ENCODE measurements at places on chromosomes 1 and 21.

- DNase-seq, result no peak
These were observed 3.1 kb downstream of the NUCKS1 start for GRCh38 chr1:205746757-205747412.

- DNase-seq, result peak; percentile 77
These were observed 55.9 kb upstream of the RCC1 start for GRCh38 chr1:28449904-28450303.

- no peak for DNase-seq
These were observed at the start of gene LCE3D for GRCh38 chr1:152580433-152580832. TSS of gene LCE3D (minus strand) at chr1:152580516. CDS start at chr1:152579936, 580 bp downstream.

DNA sequence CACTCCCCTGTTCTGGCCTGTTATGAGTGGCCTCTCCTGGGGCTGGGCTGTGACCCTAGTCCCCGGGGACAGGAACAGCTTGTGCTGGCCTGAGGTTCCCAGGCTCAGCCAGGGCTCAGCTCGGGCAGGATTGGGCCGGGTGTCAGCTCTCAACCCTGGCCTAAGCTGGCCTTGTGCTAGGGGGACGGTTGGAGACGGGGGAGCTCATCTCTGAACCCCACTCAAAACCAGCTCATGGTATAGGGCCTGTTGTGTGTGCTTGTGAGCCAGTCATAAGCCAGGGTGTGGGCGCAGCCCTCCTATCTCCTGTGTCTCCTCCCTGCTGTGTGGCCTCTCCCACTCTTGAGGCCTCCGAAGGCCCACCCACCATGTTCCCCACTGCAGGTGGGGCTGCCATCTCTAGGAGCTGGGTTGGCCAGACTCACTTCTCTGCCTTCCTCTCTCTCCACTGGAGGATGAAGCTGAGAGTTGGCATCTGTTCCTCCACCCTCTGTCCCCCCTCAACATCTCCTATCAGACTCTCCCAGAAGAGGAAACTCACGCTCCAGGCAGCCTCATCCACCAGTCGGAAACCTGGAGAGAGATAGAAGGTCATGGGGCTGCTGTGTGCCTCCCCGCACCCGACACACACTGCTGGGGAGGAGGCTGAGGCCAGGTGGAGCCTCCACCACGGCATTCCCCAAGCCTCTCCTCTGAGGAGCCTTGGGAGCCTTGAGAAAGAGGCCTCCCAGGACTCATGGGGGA, 1.4 kb downstream of the PEAR1 start:
- DNase-seq, result no peak

- DNase-seq, result no peak
These were observed 37.3 kb upstream of the ARHGEF16 start for GRCh38 chr1:3417082-3417739.

GRCh38 chr1:47189844-47190508, at the start of gene PDZK1IP1:
TSS of gene PDZK1IP1 (minus strand) at chr1:47190036. CDS start at chr1:47189932, 104 bp downstream.
- no peak for DNase-seq

- no peak for DNase-seq
These were observed 167.1 kb downstream of the LYPLAL1 start for GRCh38 chr1:219340796-219341195.

- DNase-seq, result no peak
These were observed 10.2 kb downstream of the ERG start for GRCh38 chr21:38487901-38488639.

DNA sequence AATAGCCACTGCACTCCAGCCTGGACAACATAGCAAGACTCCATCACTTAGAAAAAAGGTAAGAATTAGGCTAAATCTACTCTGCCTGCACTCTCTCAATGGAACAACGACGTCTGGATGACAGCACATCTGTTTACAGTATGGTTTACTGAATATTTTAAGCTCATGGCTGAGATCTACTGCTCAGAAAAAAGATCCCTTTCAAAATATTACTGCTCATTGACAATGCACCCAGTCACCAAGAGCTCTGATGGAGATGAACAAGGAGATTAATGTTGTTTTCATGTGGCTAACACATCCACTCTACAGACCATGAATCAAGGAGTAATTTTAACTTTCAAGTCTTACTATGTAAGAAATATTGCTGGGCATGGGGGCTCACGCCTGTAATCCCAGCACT, 58.0 kb downstream of the SLC27A3 start:
- DNase-seq, result no peak

DNA sequence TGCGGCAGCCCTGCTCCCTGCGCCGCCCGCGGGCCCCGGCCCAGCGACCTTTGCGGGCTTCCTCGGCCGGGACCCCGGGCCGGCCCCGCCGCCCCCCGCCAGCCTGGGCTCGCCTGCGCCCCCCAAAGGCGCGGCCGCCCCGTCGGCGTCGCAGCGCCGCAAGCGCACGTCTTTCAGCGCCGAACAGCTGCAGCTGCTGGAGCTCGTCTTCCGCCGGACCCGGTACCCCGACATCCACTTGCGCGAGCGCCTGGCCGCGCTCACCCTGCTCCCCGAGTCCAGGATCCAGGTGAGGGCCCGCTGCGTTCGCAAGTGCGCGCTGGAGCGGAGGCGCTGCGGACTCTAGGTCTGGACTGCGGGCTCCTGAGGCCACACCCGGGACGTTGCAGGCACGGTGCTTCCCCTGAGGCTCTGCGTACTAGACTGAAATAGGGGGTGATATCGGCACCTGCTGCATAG, 351 bp downstream of the MIXL1 start:
- peak; percentile 45 for DNase-seq

GRCh38 chr1:96281491-96281890, 440.1 kb upstream of the PTBP2 start:
- DNase-seq, result no peak

DNA sequence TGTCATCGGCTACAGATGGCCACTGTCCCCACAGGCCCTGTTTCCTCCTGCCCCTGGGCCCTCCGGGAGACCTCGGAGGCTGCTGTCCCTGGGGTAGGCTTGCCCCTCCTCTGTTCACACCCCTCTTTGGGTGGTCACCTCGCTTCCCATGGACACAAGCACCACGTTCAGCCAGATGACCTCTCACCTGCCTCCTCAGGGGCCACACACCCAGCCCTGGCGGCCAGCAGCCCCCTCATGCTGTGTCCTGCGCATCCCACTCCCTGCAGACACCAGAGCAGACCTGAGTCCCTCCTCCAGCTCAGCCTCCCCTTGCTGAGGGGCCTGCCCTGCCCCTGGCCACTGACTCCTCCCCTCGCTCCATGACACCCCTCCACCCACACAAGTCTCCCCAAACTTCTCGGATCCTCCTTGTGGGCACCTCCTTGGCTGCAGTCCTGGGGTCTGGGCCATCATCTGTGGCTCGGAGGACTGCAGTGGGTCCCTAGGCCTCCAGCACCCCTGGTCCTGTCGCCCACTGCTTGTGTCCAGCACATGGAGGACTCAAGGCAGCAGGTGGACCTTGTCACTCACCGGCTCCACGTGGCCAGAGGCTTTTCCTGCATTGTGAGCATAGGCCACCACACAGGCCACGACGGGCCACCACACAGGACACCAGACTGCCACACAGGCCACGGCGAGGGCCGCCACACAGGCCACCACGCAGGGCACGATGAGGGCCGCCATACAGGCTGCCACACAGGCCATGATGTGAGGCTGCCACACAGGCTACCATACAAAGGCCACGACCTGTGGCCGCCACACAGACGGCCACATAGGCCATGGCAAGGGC, 51.1 kb downstream of the MORN1 start:
- no peak for DNase-seq

- no peak for DNase-seq
These were observed 68.1 kb upstream of the F3 start for GRCh38 chr1:94609619-94610018.

DNA sequence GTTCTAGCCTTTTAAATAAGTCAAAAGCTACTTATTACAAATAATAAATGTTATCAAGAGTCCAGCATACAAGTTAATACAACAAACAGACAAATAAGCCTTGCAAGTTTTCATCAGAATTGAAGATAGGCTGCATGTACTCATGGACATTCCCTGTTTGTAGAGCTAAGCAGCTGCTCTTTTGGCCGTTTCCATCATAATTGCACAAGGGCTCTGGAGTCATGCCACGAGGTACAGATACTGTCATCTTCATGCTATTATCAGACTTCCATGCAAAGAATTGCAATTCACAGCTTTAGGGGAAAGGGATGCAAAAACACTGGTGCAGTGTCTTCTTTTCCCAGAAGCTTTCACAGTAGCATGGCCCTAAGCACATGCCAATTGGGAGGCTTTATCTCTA, 52.8 kb upstream of the TBX15 start:
- DNase-seq, result no peak

- DNase-seq, result no peak
These were observed 65.7 kb downstream of the POFUT2 start for GRCh38 chr21:45222001-45222400.

DNA sequence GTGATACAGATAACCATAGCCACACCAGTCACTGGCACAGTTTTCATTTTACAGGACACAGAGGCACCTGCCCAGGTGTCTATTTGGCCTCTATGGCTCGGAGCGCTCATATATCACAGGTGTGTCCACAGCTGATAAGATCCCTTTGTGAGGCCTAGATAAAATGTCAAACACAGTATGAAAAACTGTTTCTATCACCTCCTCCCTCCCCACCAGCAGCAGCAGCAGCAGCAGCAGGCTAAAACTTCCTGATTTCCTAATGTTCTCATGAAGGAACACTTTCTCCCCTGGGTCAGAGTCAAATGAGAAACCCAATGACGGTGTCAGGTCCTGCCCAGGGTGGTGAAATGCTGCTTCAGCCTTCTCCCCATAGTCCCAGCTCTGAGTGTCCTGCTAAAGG, 24.4 kb downstream of the ELAPOR1 start:
- no peak for DNase-seq

DNA sequence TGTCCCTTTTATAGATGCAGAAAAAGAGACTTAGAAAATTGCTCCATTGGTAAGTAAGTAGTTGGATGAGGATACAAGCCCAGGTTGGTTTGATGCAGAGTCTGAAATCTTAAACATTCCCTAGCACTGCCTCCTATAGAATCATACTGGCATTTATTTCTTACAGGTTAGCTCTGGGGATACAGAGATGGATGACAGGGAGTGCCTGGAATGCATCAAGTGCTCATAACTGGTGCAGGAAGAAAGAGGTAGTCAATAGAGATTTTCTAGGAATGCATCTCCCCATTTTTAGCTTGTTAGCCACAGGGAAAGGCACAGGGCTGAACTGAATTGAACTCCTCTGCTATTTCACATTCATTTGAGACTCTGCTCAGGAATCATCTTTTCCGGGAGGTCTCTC, 269.0 kb upstream of the USP24 start:
- no peak for DNase-seq

DNA sequence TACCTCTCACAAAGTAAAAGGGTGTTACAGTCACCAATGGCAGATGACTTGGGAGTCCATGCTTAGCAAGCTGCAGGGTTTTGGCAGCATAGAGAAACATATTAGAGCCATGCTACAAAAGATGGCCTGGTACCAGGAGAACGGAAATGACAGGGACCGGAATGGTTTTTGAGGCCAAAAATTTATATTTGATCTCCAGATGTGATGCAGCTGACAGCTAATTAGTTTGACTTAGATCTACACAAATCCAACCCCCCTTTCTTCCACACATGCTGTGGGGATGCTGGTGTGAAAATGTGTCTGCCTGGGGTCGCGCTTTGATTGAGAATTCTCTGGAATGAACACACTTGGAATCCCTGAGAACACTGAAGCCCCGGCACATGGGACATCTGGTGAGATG, 26.5 kb downstream of the SYF2 start:
- DNase-seq, result no peak

DNA sequence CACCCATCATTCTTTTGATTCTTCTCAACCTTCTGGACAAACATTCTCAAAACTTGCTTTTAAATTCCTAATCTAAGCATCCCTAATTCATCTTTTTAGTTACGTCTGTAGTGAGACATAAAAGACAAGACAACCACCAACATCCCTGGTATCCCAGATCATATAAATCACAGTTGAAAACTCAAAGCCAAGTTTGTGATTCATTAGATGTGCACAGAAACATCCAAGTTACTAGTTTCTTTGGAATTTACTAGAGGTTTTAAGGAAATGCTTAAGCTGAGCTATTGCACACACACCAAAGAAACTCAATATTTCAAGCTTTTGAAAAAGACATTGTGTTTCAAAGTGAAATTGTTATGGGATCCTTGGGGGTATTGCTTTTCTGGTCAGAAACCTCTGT, 47.6 kb downstream of the ATP6V1G3 start:
- no peak for DNase-seq

GRCh38 chr21:38467374-38467773, 30.9 kb downstream of the ERG start:
- DNase-seq, result no peak

DNA sequence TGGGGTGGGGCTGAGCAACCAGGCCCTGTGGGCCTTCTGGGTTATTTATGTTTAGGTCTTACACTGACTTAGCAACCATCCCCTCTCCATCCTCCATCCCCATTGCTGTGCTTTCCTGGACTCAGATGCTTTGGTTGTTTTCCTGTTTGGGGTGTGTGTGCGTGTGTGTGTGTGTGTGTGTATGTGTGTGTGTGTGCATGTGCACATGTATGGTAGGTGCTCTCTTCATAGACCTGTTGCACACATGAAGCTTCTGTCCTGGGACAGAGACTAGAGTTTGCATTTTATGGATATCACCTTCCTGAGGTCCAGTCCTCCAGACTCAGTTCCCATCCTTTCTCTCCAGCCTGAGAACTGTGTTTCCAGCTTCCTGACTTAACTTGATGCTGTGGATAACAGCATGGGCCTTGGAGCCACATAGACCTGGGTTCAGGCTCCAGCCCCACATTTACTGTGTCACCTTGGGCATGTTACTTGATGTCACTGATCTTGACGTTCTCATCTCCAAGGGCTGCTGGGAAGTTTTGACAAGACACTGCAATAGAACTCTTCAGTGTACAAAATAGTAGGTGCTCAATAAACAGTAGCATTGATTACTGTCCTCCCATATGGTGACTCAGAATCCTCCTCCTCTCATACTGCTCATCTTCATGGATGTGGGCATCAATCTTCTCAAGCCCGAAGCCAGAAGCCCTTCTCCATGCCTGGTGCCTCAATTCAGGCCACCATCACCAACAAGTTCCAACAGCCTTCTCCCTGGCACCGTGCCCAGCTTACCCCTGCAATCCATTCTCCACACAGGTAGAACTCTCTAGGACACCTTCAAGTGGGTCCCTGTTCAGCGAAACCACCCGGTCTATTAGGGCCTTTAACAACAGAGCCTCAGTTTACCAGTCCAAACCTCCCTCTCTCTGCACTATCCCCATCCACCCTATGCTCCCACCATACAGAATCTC, 181.8 kb upstream of the EDN2 start:
- DNase-seq, result no peak

GRCh38 chr1:169451218-169451824, 24.0 kb upstream of the CCDC181 start:
- DNase-seq, result no peak

DNA sequence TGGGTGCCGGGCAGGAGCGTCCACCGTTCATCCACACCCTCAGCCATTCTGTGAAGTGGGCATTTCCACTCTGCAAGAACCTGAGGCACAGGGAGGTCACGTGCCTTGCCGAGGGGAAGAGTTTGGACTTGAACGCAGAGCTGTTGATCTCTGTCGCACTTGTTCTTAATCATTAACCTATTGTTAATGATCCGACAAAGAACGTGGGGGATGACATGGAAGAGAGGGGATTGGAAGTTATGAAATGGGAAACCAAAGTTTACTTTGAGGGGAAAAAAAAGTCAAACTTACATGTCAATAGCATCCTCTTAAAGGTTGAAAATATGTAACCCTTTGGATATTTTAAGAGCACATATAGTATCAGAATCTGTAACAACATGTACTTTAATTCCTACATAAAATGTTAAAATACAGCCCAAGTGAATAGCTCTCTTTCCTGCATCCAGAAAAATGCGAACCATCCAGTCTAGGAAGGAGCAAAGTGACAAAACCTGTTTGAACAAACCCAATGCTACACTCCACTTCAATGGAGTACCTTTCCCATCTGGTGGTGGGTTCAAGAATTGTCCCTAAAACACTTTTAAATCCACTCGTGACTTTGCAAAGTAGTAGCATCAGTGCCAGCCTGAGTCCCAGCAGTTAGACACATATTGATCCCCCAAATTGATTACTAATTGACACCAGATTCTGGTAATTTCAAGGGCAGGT, 75.5 kb downstream of the SETD4 start:
- DNase-seq, result no peak

Data from thymus (tissue), 14 donors.